ENCODE measurements at places on chromosomes 3 and 15. TPM values are rescaled to one million over a fixed set of nuclear protein-coding genes. Genes with fewer than 3 reads are reported as not detected.

GRCh38 chr3:32097768-32098167 is 8.7 kb upstream of the GPD1L start:
- no peaks in the 10 kb centered on the region for H3K27me3 ChIP-seq
- H3K4me3 ChIP-seq = no peak overlapping the region
- no peak overlapping the region for H3K27ac ChIP-seq
- no peak for DNase-seq

DNA sequence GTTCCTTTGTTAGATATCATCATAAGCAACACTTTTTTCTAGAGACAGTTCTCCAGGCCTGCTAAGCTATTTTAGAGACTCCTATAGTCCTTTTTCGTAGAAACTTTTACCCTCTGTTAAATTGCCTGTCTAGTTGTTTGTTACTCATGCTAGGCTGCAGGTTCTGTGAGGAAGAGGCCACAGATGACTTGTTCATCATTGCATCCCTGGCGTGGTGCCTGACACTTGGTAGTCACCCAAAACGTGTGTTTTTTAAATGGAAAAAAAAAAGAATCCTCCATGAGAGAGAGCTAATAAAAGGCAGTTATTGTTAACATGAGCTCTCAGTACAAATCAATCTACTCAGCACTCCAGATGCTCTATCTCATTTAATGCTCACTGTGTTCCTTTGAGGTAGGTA is 35.1 kb downstream of the CCDC54 start:
- peaks cover 5% of the 10 kb centered on the region for H3K4me1 ChIP-seq
- no peak overlapping the region for H3K27ac ChIP-seq
- DNase-seq = no peak
- no peaks in the 10 kb centered on the region for H3K27me3 ChIP-seq
- no peaks in the 10 kb centered on the region for H3K36me3 ChIP-seq

C3orf33 gene
- total RNA-seq = 2.8 TPM

GRCh38 chr3:102069211-102069662 is 219.9 kb downstream of the NFKBIZ start:
- H3K27ac ChIP-seq = no peak overlapping the region
- DNase-seq = no peak
- no peaks in the 10 kb centered on the region for H3K4me1 ChIP-seq
- H3K36me3 ChIP-seq = no peaks in the 10 kb centered on the region

- DNase-seq = no peak
- no peak overlapping the region for H3K4me3 ChIP-seq
- H3K4me1 ChIP-seq = no peaks in the 10 kb centered on the region
- H3K27ac ChIP-seq = no peak overlapping the region
- peaks cover 20% of the 10 kb centered on the region for H3K27me3 ChIP-seq
These were observed 53.3 kb upstream of the ETV5 start for GRCh38 chr3:186162221-186162620.

GPR171 gene
- total RNA-seq = not detected

GRCh38 chr15:25536801-25537611 is 98.2 kb upstream of the UBE3A start:
- H3K4me3 ChIP-seq = no peak overlapping the region
- H3K27ac ChIP-seq = no peak overlapping the region
- DNase-seq = no peak
- H3K4me1 ChIP-seq = no peaks in the 10 kb centered on the region

- DNase-seq = no peak
- H3K27me3 ChIP-seq = peaks cover 7% of the 10 kb centered on the region
- H3K27ac ChIP-seq = no peak overlapping the region
- H3K4me1 ChIP-seq = peaks cover 11% of the 10 kb centered on the region
These were observed 5.8 kb upstream of the MESP1 start for GRCh38 chr15:89756897-89757296.

DNA sequence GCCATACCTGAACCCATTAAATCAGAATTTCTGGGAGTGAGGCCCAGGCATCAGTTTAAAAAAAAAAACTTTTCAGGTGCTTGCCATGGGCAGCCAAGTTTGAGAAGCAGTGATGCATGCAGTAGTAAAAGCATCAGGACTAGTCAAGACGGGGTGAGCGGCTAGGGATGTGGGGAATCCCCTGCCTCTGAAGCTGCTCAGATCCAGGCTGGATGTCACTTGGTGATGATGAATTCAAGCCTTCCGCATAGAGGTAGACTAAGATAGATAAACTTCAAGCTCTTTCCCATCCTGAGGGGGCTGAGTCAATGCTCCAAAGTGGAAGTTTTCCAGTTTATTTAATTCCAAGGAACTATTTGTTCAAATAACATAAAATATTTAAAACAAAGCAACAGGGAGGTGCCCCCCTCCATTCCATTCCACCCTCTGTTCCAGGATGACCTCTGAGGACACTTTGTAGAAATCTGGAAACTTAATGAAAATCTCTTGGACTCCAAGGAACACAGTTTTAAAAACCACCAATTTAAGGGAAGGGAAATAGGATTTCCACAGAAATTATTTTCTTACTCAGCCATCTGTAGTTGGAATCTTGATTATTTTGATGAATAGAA is 100.4 kb upstream of the NR2E3 start:
- H3K27me3 ChIP-seq = peaks cover 4% of the 10 kb centered on the region
- peaks cover 42% of the 10 kb centered on the region for H3K4me1 ChIP-seq
- DNase-seq = no peak
- H3K27ac ChIP-seq = no peak overlapping the region
- peaks cover 7% of the 10 kb centered on the region for H3K36me3 ChIP-seq

RTP4 gene
- total RNA-seq = 2.8 TPM

DNA sequence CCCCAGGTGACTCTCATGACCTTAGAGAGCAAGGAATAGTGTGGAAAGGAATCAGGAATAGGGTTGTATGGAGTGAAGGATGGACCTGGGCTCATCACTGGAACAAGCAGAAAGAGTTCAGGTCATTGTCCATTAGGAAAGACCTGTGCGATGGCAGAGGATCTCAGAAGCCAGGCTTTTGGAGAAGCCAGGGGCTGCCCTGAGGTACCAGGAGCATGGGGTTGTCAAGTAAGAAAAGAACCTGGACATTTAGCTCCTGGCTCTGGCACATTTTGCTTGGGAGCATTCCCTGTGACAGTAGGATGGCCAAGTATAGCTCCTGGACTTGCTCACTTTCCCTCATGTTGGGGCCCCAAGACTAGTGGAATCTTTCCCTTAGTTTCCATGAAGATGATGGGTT is 52.9 kb upstream of the MANF start:
- peaks cover 4% of the 10 kb centered on the region for H3K36me3 ChIP-seq
- DNase-seq = no peak
- no peak overlapping the region for H3K27ac ChIP-seq
- H3K4me1 ChIP-seq = peaks cover 7% of the 10 kb centered on the region
- no peak overlapping the region for H3K4me3 ChIP-seq

GRCh38 chr3:119731560-119732343 is 28.9 kb downstream of the CFAP91 start:
- H3K36me3 ChIP-seq = no peaks in the 10 kb centered on the region
- H3K4me1 ChIP-seq = no peaks in the 10 kb centered on the region
- no peak overlapping the region for H3K27ac ChIP-seq
- no peak overlapping the region for H3K4me3 ChIP-seq

DNA sequence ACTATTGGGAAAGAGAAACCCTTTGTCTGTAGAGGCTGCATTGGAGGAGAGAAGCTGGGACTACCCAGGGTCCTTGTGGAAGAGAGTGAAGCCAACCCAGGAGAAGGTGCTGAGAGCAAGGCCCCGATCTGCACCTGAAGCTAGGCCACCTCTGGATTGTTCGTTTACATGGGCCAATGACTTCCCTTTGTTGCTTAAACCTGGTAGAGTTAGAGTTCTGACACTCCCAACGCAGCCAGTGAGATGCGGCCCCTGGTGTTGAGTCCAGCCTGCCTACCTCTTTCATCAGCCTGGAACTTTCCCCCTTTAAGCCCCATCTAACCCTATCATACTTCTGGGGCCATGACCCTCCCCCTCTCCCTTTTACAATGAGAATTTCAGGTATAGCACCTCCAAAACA is 30.8 kb downstream of the CCDC13 start:
- H3K4me3 ChIP-seq = no peak overlapping the region
- no peak overlapping the region for H3K27ac ChIP-seq
- no peaks in the 10 kb centered on the region for H3K4me1 ChIP-seq

DAZL gene
- total RNA-seq = not detected
